ENCODE measurements at places on chromosomes 2 and 18.

DNA sequence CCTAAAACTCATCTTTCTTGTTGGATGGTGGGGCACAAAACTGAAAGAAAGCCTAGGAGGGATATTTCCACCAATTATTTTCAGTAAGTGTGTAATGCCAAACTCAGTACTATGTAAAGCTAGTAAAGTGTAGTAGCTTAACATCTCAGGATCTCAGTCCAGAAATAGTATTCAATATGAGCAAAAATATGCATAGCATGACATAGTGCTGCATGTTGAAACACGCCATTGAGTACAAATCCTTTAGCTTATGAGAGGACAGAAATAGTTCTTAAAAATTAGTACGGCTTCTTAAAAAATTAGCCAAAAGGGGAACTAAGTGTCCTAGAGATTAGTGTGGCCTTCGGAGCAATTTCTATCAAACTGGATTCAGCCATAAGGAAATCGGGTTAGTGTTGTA is 21.7 kb upstream of the ATL2 start:
- DNase-seq = no peak

GRCh38 chr2:24822049-24822706 is 29.0 kb downstream of the CENPO start:
- DNase-seq = no peak

GRCh38 chr2:67663776-67664175 is 266.6 kb downstream of the ETAA1 start:
- no peak for DNase-seq

- DNase-seq = no peak
Measured at GRCh38 chr2:239544918-239545465, 144.2 kb upstream of the HDAC4 start.

DNA sequence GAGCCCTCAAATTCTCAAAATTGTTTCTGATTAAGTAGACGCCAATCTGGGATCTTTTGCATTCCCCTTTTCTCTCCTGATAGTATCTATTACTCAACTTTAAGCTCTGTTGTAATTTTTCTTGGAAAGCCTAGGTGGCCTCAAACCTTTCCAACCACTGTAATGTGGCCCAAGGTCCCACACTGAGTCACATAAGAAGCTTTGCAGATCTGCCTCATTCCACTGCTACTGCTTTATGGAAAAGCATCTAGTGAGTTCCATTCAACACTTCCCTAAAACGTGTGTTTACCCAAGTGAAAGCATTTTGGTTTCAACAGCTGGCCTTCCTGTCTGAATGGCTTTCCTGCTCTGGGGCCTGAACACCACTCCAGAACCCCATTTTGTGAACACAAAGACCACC is 493.6 kb upstream of the SPHKAP start:
- DNase-seq = peak; percentile 90

- DNase-seq = peak; percentile 98
Measured at GRCh38 chr2:39513641-39514094, 76.6 kb upstream of the MAP4K3 start.

DNA sequence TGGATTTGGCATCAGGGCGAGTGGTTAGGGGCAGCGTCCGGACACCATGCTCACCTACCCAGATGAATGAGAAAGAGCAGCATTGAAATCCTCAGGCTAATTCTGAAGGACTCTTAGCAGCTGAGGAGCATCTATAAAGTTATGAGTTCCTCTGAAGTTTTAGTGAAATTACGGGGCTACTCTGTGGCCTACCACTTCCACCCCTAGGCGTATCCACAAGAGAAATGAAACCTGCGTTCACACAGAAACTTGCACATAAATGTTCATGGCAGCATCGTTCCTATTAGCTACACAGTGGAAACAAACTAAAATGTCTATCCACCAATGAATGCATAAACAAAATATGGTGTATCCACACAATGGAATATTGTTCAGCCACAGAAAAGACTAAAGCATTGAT is 98.0 kb downstream of the GBX2 start:
- no peak for DNase-seq

GRCh38 chr2:102826904-102827303 is 65.1 kb downstream of the TMEM182 start:
- DNase-seq = no peak

- no peak for DNase-seq
Measured at GRCh38 chr2:106334802-106335201, 133.4 kb downstream of the RGPD3 start.

GRCh38 chr18:54791657-54792056 is 36.6 kb upstream of the RAB27B start:
- no peak for DNase-seq

GRCh38 chr2:12726271-12726670 is 9.5 kb downstream of the TRIB2 start:
- DNase-seq = no peak

GRCh38 chr2:96318723-96319122 is 6.4 kb upstream of the ITPRIPL1 start:
- DNase-seq = no peak

DNA sequence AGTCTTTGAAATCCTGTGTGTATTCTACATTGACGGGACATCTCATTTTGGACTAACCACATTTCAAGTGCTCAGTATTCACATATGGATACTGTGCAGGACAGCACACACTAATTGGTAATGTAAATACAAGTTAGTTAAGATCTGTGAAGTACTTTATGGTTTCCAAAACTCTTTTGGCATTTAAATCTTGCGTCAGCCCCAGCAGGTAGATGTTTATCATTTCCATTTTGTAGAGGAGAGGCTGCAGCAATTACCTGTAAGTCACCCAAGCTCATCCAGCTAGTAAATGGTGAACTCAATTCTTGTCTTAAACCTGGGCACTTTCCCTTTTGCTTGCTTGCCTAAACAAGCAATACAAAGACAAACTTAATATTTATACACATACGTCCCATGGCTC is 1.6 kb upstream of the NAGK start:
- no peak for DNase-seq

- DNase-seq = no peak
Measured at GRCh38 chr2:45840481-45840880, 189.0 kb downstream of the PRKCE start.

DNA sequence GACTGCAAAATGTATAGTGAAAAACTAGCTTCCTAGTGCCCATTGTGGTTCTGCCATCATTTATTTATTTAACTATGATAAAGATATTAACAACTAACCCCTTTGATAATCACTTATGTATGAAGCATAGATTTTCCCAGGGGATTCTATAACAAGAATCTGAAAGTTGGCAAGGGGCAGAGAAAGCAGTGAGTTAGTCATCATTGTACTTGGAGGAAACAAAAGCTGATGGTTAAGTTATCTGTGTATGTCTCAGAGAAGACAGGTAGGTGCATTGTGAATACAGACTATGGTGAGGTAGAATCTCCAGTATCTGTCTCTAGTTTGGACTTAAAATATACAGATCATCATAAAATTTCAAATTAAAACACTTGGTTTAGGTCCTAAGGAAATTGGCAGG is 2159.1 kb upstream of the CELF4 start:
- DNase-seq = no peak

All from amniotic epithelial cell (primary cell).